ENCODE measurements at places on chromosomes 7 and 10. TPM values are rescaled to one million over a fixed set of nuclear protein-coding genes. Genes with fewer than 3 reads are reported as not detected.

The LIPM gene
- total RNA-seq, result not detected

The DUSP5 gene
- total RNA-seq, result 67.8 TPM

The SPDYE5 gene
- 0.12 TPM for total RNA-seq

The ODAD2 gene
- total RNA-seq, result 3.5 TPM

The AKR1C4 gene
- total RNA-seq, result not detected

The SPDYE8 gene
- total RNA-seq, result not detected

The GPR15LG gene
- total RNA-seq, result not detected

The PLPP4 gene
- total RNA-seq, result 0.62 TPM

The PLXNA4 gene
- total RNA-seq, result 1.2 TPM

The CPXM2 gene
- total RNA-seq, result not detected

The TYSND1 gene
- total RNA-seq, result 12.1 TPM

The AKR1D1 gene
- not detected for total RNA-seq

The AP1S1 gene
- total RNA-seq, result 201 TPM
